ENCODE measurements at places on chromosomes 1 and 21.
A peak's percentile ranks its signal among the peaks of the same experiment; 100 is the strongest.

- DNase-seq: no peak
Measured at GRCh38 chr1:66576645-66577044, 42.7 kb downstream of the SGIP1 start.

- no peak for DNase-seq
Measured at GRCh38 chr1:228393268-228393701, 13.3 kb downstream of the TRIM11 start.

DNA sequence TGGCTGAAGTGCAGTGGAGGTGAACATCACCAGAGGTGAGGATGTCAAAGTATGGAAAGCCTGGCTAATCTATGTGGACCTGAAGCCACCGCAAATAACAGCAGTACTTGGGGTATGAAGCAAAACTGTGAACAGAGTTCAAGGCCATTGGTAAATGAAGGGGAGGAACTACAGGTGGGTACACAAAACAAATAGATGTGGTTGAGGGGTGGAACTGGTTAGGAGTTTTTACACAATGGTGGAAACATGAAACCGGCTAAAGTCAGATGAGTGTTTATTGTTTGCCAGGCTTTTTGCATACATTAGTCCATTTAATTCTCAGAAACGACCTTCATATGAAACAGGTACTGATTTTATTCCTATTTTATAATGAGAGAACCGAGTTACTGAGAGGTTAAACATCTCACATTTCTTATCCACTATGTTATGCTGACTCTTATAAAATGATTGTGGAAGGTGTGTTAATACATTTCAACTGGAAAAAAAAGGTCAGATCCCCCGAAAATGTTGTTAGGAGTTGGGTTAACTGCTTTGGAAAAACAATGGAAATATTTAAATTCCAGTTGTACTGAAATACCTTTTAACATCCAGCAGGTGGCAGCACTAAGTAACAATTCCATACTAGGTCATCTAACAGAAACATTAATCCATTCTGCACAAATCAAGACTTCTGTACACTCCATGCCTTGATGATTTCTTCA is 44.3 kb upstream of the GTF2B start:
- DNase-seq: peak; percentile 28

- DNase-seq: no peak
Measured at GRCh38 chr1:232628335-232629249, 1.3 kb downstream of the SIPA1L2 start.

GRCh38 chr1:55604749-55605148 is 389.6 kb upstream of the USP24 start:
- no peak for DNase-seq

DNA sequence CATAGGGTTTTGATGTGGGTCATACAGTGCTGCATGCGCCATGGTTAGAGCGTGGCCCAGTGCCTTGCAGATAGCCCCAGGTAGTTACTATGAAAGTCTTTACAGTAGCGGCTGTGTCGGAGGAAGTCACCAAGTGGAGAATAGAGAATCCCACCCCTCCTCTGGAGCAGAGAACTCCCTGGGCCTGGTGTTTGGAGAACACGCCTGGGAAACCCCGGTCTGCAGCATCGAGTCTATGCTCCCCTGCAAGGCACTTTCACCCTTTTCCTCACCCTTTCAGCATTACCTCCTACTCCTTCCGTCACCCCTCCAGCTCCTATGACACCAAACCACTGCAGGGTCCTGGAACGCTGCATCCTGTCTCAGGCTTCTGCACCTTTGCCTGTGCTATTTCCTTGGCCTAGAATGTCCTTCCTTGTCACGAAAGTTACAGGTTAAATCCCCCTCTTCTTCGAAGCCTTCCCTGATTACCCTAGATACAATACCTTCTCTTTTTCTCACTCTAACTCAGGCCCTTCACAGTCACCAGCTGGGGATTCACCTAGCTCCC is 2.7 kb upstream of the SLC1A7 start:
- no peak for DNase-seq

DNA sequence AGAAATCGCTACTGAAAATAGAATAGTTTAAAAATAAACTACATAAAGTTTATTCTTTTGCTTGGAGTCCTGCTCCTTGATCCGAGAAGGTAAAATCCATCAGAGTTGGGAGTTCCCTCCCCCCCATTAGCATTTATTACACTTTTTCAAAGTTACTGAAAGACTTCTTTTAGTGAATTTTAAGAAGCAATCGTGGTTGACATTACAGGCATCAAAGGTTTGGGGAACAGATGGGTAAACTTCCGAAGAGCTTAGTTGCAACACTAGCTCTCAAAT is 31.0 kb upstream of the NFIA start:
- no peak for DNase-seq

GRCh38 chr1:117401761-117402160 is 34.5 kb downstream of the MAN1A2 start:
- no peak for DNase-seq

DNA sequence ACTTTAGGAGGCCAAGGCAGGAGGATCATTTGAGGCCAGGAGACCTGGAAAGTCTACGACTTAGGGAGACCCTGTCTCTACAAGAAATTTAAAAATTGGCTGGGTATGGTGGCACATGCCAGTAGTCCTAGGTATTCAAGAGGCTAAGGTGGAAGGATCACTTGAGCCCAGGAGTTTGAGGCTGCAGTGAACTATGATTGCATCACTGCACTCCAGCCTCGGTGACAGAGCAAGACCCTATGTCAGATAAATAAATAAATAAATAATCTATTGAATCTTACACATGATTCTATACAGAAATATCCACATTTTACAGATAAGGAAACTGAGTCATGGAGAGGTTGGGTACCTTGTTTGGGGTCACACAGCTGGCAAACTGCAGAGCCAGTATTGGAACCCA is 89.1 kb downstream of the MAN1C1 start:
- DNase-seq: no peak

- DNase-seq: no peak
Measured at GRCh38 chr1:99622702-99623347, 23.1 kb upstream of the PALMD start.

GRCh38 chr1:227312361-227313025 is 5.8 kb downstream of the CDC42BPA start:
- DNase-seq: no peak

DNA sequence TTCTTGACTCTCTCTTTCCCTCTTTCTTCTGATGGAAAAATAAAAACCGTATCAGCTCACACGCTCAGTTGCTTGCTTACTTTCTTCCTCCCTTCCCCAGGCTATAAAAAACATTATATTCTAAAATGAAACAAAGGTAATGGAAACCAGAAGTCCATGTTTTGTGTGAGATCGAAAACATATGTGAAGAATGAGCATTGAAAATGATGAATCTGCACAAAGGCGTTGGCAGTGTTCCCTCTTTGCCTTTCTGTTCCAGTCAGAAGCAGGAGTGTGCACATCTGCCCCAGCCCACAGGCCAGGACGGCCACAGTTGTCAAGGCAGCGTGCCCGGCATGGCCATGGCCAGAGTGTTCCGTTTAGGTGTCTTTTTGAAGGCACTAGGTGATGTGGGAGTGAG is 185.3 kb upstream of the USP24 start:
- DNase-seq: no peak

DNA sequence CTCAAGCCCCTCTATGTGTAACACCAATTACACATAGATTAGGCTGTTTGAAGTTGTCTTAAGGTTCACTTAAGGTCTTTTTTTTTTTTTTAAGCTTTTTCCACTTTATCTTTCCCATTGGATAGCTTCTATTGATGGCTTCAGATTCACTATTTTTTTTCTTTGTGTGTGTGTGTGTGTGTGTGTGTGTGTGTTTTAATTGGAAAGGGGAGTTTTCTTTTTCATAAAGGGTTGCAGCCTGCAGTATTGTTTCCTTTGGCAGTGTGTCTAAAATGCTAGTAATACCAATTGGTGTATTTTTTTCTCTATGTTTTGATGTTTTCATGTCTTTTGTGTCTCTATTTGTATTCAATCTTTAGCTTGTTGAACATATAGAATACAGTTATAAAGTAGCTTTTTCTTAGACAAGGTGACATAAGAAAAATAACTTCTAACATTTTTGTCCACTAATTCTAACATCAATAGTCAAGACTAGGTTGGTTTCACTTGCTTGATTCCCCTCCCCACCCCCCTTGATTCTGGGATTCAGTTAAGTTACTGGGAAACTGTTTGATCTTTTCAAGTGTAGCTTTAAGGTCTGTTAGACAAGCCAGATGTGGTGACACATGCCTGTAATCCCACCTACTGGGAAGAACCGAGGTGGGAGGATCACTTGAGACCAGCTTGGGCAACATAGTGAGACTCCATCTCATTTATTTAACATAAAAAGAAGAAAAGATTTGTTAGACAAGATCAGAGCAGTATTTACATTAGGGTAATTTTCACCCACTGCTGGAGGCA is 21.4 kb downstream of the PRRC2C start:
- no peak for DNase-seq

DNA sequence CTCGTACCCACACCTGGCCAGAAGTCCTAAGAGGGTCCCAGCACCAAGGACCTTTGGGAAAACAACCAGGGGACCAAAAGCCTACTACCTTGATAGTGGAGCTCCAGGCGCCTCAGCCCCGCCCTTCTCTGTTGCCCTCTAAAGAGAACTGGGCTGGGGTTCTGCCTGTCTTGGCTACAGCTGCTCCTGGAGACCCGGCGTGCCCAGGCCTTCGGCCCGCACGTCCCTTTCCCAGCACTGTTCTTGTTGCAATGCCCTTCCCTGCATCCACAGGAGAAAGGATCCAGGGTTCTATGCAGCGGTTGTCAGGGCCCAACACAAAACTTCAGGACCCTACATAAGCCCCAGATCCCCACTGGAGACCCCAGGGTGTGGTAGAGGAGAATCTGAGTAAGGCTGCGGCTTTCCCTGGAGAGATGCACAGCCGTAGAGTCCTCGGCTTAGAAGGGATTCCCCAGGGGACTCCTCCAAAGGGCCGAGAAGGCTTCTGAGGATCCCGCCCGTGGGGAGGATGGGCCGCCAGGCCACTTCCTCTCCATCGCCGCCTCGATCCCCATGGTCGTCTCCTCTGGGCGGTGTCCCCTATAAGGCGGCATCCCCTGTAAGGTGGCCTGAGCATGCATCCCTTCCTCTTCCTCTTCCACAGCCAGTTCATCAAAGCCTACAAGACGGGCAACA is 12.0 kb downstream of the SLC66A1 start:
- DNase-seq: no peak

- no peak for DNase-seq
Measured at GRCh38 chr21:35829067-35829466, 231.3 kb downstream of the SETD4 start.

All from central memory CD4-positive, alpha-beta T cell (primary cell).